ENCODE measurements at places on chromosomes 13 and 19.

- no peak for DNase-seq
Observed at GRCh38 chr19:29016353-29016752, 196.6 kb downstream of the UQCRFS1 start.

- DNase-seq = no peak
Observed at GRCh38 chr13:91358387-91358782, 10.9 kb downstream of the MIR17HG start.

DNA sequence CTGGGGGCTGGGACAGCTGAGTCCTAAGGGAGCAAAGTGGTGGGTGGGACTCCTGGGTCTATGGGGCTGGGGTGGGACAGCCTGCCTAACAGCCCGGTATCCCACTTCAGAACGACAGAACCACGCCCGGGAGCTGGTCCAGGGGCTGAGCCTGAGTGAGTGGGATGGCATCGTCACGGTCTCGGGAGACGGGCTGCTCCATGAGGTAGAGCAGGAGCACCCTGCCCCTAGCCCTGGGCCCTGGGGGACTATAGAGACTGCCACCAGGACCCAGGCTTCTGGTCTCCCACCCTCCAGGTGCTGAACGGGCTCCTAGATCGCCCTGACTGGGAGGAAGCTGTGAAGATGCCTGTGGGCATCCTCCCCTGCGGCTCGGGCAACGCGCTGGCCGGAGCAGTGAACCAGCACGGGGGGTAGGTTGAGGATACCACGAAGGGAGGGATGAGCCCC lies 8.6 kb downstream of the SPHK2 start:
- DNase-seq = no peak

GRCh38 chr13:96473526-96474180 lies 383.7 kb downstream of the HS6ST3 start:
- DNase-seq = no peak

GRCh38 chr19:42288881-42289555 lies 12.9 kb upstream of the PRR19 start:
- no peak for DNase-seq

- peak; percentile 82 for DNase-seq
Observed at GRCh38 chr19:48398375-48399235, 5.1 kb downstream of the GRIN2D start.

DNA sequence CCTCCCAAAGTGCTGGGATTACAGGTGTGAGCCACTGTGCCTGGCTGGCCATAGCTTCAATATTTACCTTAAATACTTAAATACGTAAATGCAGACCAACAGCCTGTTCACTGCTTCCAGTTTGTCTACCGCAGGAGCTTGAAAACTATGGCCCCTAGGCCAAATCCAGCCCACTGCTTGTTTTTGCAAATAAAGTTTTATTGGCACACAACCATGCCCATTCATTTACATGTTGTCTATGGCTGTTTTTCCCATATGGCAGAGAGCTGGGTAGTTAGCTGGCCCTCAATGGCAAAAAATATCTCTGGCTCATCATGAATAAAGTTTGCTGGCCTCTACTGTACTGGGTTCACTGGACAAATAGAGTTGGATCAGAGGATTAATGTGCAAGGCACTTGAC lies 11.8 kb downstream of the PRR12 start:
- no peak for DNase-seq

GRCh38 chr19:43474986-43475705 lies 9.7 kb upstream of the LYPD3 start:
- peak; percentile 88 for DNase-seq

- no peak for DNase-seq
Observed at GRCh38 chr19:35318679-35319448, 10.1 kb upstream of the CD22 start.

GRCh38 chr19:40403262-40403984 lies 9.8 kb downstream of the PRX start:
- DNase-seq = peak; percentile 54

DNA sequence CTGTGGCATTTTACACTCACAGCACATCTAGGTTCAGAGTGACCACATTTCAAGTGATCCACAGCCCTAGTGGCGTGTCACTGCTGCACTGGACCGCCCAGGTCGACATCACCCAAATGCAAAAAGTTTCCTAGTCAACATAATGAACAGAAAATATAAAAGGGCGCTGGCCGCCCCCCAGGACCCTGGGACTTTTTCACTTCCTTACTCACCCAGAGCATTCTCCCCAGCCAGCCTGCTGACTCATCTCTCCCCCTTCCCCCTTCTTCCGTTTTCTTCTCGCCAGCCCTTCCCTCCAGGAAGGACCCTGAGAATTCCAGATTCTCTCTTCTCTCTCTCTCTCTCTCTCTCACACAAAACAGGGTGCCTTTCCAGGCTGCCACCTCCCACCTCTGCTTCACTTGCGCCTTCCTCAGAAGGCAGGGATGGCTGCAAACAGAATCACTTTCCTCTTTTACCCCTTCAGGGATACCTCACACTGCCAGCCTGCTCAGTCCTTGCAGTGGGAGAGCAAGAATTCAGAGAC lies 21.0 kb upstream of the GRWD1 start:
- DNase-seq = no peak

DNA sequence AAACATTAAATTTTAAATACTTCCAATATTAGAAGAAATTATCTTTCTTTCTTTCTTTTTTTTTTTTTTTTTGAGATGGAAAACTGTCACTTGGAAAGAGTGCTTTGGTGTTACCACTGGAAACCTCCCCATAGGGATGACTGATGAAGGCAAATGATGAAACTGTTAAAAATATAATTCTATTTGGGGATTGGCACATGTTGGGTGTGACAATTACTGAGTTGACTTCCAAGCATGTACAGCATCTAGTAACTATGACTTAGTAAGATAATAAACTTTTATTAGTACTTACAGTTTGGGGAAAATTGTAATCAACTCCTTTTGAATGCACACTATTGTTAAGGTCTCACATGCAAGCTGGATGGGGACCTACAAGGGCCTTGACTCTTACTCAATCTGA lies 592.5 kb downstream of the KCTD12 start:
- DNase-seq = no peak

DNA sequence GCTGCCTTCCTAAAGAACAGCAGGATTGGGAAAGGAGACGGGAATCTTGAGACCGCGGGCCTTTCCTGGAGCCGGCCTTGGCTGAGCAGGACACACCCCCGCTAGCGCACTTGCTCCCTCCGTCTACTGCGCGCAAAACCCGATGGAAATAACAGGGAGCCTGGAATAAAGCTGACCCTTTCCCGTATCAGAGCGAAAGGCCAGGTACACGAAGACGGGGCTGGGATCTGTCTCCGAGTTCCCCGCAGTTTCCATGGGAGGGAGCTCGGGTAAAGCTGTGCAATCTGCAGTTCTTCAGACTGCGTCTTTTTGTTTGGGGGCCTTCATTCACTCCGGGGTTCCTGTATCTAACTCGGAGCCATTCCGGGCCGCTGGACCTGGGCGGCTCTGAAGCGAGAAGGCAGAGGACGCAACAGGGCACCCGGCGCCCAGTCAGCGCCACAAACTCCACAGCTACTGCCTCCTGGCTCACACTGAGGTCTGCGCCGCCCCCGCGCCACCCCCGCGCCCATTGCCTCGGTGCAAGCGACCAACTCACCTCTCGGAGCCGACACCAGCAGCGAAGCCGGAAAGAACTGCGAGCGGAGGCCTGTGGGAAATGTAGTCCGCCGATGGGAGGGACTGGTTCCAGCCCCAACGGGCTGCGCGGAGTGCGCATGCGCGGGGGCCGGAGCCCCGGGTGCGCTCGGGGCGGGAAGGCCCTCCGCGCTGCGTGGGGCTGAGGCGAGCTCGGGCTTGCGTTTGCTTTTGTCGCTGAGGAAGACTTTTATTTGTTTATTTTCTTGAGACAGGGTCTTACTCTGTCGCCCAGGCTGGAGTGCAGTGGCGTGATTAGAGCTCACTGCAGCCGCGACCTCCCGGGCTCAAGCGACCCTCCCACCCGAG lies at the start of gene ZFP14:
TSS of gene ZFP14 (minus strand) at position 577 of the 885 bp plus-strand sequence. CDS start 11,309 bp downstream, outside the sequence.
- peak; percentile 90 for DNase-seq

- DNase-seq = no peak
Observed at GRCh38 chr19:35328851-35329285, at the start of gene CD22. Gene CD22 (plus strand): TSS chr19:35329187. CDS start chr19:35332041, 2,854 bp downstream.

DNA sequence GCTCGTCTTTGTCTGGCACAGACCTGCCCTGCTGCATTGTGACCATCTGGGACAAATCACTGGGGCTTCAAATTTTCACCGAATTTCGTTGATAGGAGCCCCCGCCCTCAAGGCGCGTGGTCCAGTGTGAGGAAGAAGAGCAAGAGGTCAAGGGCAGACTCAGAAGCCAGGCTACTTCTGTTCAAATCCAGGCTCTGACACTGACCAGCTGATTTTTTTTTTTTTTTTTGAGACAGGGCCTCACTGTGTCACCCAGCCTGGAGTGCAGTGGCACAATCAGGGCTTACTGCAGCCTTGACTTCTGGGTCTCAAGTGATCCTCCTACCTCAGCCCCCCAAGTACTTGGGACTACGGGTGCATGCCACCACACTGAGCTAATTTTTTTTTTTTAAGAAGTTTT lies 7.2 kb downstream of the SYNGR4 start:
- no peak for DNase-seq

- no peak for DNase-seq
Observed at GRCh38 chr19:42919757-42920079, 2.0 kb upstream of the PSG6 start.

GRCh38 chr19:35908010-35908441 lies at the start of gene TYROBP:
Gene TYROBP (minus strand): TSS chr19:35908295. CDS start chr19:35908228, 67 bp downstream.
- DNase-seq = no peak

DNA sequence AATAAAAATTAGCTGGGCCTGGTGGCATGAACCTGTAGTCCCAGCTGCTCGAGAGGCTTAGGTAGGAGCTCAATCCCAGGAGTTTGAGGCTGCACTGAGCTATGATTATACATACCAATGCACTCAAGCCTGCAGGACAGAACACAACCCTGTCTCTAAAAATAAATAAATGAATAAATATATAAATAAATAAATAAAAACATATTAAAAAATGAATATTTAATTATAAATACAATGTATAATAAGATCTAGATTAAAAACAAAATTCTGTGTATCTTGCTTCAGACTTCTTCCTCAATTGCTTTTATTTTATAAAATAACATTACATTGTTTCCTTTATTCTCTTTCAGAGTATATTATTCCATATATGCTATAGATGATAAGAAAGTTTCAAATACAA lies 1964.1 kb downstream of the PCDH9 start:
- no peak for DNase-seq

GRCh38 chr19:35484252-35485036 lies 5.8 kb downstream of the KRTDAP start:
- no peak for DNase-seq

- no peak for DNase-seq
Observed at GRCh38 chr13:111629926-111630325, 309.5 kb downstream of the TEX29 start.

- no peak for DNase-seq
Observed at GRCh38 chr13:47707414-47707813, 293.7 kb downstream of the SUCLA2 start.

DNA sequence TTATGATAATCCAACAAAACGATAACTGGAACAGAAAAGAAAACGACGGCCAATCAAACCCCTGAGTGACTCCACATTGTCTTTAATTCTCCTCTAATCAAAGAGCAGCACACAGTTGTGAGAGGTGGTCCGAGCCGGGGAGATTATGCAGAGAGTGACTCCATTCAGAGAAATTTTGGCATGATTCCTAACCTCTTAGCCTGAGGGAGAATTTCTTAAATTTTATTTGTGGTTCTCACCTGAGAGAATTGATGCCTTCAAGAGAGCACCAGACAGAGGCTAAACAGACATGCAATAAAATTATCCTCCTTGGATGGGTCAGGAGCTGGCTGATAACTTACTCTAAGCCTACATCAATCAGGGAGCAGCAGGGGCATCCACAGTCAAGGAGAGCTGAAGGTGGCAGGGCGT lies 310.0 kb upstream of the KLF12 start:
- no peak for DNase-seq

DNA sequence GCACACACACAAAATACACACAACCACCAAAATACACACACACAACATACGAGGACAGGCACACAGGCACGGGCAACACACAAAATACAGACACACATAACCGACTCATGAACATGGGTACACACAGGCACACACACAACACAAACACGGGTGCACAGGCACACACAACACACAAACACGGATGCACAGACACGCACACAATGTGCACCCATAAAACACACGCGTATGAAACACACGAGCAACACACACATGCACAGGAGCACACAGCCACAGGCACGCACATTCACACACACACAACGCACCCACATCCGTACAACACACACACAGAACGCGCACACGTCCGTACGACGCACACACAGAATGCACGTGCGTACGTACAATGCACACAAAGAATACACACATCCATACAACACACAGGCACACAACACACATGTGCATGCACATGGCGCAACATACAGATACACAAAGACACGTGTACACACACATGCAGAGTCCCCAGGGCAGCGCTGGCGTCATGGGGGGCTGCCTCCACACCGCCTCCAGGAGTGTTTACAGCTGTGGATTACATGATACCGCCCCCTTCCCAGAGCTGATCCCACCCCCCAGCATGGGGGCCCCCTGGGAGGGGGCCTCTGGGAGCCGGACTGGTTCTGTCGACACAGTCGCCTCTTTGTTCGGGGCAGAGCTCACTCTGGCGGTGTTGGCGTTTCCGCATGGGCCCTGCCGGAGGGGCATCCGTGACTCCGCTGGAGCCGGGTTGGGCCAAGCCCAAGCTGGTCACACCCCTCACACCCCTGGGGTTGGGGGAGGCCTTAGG lies 2.9 kb downstream of the SBNO2 start:
- no peak for DNase-seq

- no peak for DNase-seq
Observed at GRCh38 chr13:93080587-93080986, 146.0 kb upstream of the GPC6 start.

GRCh38 chr13:45705918-45706317 lies 3.8 kb downstream of the CBY2 start:
- DNase-seq = no peak

- no peak for DNase-seq
Observed at GRCh38 chr19:17103177-17103576, 27.6 kb downstream of the MYO9B start.

- no peak for DNase-seq
Observed at GRCh38 chr13:95650696-95651095, 6.2 kb upstream of the DZIP1 start.

DNA sequence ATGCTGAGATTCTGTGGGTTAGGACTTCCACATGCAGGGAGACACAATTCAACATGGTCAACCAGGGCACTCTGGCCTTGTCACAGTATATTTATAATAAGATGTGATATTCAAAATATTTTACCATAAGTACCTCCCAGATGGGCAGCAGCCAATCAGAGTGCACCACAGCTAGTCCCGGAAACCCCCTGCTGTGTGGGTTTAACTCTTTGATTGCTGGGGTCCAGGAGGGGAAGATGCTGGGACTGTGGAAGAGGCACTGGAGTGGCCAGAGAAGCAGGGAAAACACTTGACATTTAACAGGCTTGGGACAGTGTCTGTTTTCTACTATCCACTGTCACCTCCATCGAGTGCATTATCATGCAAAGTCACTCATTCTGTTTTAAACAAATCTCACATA lies 99.0 kb downstream of the MBNL2 start:
- no peak for DNase-seq

GRCh38 chr19:16232127-16232526 lies 34.4 kb downstream of the AP1M1 start:
- no peak for DNase-seq

DNA sequence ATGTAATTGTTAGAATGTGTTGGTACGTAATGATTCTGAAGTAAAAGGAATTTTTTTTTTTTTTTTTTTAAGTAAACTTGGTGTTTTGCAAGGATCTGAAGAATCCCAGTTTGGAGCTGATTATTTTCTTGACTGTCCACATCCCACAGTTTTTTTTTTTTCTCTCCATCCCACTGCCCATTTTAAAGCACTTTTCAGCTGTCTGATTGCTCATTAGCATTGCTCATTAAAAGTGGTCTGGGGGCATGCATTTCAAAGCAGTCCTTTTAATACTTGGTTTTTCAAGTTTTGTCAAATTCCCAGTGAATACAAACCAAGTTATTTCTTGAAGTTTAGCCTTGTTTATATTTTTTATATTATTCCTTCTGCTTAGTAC lies 44.1 kb downstream of the SLAIN1 start:
- DNase-seq = no peak

Measured in activated T-helper 1 cell treated with Interleukin-2 at 50 U/mL for 16 hours (primary cell).